ENCODE measurements at places on chromosomes 6 and 20.

GRCh38 chr6:135118134-135118730 is 62.9 kb upstream of the MYB start:
- DNase-seq: no peak

DNA sequence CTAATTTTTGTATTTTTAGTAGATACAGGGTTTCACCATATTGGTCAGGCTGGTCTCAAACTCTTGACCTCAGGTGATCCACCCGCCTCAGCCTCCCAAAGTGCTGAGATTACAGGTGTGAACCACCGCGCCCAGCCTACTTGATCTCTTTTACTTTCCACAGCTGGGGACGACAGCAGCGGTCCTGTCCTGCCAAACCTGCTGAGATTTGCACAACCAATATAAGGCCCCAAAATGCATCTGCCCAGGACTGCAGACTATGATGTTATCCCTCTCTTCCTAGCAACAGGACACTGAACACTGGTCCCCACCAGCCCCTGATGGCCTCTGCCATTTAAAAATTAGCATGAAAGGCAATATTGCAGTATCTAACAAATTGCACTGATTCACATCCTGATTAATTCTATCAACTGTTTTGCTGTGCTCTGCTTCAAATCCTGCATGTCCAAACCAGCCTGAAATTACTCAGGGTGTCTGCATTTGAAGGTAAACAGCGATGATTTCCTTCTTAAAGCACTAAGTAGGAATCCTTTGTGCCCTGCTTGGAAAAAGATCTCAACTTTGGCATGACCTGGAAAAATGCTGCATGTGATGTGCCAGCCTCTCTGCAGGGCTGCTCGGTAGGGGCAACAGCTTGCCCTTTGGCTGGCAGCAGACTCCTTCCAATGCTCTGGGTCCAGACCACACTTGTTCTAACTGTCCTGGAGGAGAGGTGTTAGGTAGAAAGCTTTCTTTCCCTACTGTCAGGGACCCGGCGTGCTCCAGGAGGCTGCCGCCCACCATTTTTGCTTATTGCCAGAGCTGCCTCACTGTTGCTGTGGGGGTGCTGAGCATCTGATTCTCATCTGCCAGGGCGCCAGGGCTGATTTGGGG is 27.4 kb upstream of the PXDC1 start:
- no peak for DNase-seq

GRCh38 chr6:148316308-148316707 is 26.3 kb upstream of the SASH1 start:
- no peak for DNase-seq

DNA sequence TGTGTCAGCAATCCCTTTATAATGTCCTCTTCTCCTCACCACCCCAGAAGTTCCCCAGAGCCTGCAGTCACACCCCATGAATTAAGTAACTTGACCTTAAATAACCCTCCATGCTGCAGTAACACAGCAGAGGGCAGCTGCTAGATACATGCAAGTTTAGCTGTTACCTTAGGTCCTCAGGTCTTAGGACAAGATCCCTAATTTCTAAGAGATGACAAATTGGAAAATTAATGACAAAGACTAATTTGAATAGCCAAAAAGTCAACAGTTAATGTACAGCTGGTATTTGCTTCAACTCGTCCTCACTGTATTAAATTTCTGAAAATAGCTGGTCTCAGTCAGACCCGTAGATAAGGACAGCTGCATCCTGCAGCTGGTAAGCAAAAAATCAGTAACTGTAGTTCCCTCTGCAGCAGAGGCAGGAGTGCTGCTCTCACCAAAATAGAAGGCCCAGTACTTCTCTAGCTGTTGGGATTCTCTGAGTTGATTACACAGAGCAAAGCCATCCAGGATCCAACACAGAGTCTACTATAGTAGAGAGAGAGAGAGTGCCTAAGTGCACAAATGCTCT is 62.4 kb downstream of the TNFRSF21 start:
- DNase-seq: peak; percentile 74

GRCh38 chr6:57222743-57223077 is 603 bp upstream of the RAB23 start:
- DNase-seq: peak; percentile 9

DNA sequence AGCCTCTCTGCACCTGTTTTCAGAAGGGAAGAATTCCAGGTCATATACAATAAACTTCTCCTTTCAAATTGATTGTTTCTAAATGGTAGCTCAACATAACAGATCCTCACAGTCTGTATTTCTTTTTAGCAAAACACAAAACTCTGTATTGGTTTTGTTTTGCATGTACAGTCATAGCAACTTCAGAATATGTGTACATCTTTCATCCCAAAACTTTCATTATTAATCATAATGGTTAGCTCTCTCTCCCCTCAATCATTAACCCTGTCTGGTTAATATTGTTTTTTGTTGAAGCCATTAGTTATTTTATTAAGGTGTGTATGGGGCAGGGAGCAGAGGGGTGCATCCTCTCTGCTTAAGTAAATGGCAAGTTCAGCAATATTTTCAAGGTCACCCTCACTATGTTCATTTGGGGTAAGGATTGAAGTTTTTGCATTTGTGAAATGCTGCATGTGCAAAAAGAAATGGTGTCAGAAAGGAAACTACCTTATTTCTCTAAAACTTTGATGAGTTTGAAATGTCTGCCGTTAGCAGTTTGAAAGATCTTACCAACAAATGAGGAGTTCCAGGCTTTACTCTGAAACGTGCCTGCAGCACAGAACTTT is 136.8 kb upstream of the BTBD3 start:
- DNase-seq: no peak

GRCh38 chr6:74250161-74250818 is 554.3 kb downstream of the CD109 start:
- DNase-seq: no peak

DNA sequence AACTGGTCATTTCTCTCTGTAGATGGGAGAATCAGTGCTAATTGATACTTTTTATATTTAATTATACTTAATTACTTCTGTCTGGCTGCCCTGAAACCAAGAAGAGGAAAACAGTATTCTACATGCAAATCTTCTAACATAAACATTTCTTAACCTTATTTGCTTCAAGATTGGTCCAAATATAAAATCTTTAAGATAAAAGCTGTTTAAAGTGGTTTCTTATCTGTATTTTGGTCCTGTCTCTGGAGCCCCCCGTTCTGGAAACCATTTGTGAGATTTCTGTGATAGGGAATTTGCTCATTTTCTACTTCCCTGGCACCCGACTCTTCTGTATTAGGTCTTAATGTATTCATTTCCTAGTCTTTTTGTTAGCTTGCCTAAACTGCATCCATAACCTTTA is 168.6 kb downstream of the RNF144B start:
- DNase-seq: no peak

- no peak for DNase-seq
Observed at GRCh38 chr20:42775866-42776265, 413.8 kb downstream of the PTPRT start.

DNA sequence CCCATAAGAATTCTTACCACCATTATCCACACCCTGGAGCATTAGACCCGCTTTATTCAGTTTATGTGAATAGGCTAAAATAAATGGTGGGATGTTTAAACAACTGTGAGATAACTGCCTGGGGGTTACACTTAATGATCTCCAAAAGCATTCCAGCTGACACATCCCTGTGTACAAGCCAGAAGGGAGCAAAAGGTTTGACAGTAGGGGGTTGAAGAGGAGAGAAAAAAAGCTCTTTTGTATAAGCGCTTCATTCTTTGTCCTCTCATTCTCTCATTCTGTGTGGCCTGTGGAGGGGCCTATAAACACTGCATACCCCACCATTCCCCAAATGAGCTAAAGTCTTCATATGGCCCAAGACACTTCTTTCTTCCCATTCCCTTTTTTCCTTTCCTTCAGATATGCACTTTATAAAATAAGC is 30.8 kb upstream of the COL21A1 start:
- no peak for DNase-seq

GRCh38 chr6:47009583-47009982 is 32.5 kb downstream of the ADGRF1 start:
- no peak for DNase-seq

- DNase-seq: no peak
Observed at GRCh38 chr6:45619994-45620471, 242.3 kb upstream of the SUPT3H start.

- peak; percentile 80 for DNase-seq
Observed at GRCh38 chr6:53979468-53980067, 131.7 kb upstream of the MLIP start.

DNA sequence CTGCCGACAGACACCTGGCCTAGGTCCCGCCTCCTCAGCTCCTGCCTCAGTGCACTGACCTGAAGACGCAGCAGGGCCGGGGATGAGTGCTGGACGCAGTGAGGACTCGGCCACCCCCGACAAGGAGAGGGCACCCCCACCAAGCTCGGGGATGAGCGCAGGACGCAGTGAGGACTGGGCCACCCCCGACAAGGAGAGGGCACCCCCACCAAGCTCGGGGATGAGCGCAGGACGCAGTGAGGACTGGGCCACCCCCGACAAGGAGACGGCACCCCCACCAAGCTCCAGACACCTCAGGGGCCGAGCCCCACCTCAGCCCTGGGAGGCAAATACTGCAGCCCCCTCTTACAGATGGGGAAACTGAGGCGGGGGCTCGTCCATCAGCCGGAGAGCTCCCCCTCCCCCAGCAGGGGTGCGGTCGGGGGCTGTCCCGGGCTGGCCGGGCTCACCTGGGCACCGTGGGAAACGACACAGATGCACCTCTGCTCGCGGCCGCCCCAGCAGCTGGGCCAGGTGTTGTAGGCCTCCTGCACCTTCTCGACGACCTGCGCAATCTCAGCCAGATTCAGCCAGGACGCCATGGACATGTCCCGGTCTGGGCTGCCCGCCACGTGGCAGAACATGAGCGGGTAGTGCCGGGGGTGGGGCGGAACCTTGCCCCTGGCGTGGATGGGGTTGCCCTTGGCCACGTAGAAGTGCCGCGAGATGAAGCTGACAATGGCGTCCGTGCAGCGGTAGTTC is 7.5 kb downstream of the HELZ2 start:
- no peak for DNase-seq

DNA sequence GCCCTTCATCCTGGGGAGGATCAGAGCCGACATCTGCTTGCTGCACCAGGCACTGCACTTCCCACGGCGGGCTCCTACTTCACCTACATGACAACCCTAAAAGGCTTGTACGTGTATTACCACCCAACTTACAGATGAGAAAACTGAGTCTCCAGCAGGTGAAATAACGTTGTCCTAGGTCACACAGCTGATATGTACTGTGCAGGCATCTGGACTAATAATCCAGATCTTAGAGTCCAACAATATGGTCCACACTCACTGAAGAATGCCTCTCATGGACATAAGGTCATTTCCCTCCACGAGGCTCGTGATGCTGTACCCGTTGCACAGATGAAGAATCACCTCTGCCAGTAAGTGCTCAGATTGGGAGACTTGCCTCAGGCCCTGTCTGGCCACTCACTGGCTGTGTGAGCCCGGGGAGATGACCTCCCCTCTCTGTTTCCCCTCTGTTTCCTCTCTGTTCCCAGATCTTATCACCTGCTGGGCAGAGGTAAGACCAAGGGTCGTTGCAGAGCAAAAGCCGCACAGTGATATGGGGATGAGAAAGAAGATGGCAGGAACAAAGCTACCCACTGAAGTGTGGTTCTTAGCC is 32.1 kb downstream of the TGM2 start:
- no peak for DNase-seq

DNA sequence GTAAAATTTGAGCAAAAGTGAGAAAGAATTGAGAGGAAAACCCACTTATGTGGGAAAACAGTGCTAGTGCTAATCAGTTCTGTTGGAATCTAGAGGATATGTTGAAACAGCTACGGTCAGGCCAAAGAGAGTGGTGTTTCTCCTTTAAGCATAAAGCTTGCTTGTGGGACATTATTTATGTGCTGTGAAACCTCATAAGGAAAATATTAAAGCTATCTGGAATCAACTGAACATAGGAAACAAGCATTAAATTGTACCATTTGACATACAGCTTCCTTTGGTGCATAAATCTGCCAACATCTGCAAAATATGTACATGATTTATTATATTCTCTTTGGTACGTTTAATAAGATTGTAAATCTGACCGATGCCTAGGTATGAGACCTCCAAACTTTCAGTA is 182.5 kb upstream of the PDE10A start:
- DNase-seq: no peak

DNA sequence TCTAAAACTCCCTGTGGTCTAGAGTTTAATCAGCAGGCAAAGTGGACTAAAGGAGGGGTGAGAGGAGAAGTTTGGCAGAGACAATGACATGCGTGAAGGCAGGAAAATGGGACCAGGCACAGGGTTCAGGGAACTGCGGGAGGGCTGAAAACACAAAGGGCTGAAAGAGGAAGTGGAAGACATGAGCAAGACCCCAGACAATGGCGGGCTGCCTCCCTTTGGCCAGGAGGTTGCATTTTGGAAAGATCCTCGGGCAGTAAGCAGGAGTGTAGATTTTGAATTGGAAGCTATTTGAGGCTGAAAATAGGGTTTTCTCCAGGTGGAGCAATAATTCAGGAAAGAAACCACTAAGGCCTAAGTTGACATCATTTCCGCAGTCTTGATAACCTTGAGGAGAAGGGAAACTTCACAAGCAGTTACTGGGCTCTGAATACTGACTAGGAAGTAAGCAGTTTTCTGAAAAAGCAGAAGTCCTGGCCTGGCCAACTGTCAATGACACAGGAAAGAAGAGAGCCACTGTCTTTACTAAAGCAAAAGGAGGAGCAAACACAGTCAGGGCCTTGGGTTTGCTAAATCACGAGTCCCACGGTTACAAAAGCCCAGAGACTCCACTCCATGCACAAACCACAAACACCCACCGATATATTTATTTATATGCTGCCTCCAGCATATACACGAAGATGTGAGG is 3.4 kb downstream of the LY86 start:
- peak; percentile 99 for DNase-seq

- DNase-seq: no peak
Observed at GRCh38 chr6:83062225-83062624, 3.4 kb downstream of the UBE3D start.

- DNase-seq: no peak
Observed at GRCh38 chr6:43328528-43328927, 19.9 kb upstream of the CRIP3 start.

DNA sequence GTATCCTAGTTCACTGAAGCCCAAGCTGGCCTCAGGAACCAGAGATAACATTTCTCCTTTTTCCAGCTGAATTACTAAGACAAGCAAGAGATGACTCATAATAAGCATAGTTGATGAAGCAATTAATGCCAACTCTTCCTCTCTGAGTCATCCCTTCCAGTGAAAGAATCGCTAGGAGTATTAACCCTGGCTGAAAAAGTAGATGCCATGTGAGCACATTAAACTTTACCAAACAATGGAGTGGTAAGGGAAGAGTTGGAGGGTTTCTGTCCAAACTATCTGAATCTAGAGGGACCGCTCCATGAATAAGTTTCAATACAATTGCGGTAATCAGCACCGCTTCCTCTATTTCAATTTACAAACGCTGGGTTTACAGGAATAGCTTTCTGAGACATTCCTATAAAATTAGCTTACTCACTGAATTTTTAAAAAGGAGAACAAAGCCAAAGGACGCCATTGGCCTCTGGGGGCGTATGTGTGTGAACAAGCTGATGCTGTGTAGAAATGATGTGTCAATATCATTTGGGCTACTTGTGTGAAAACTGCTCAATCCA is 48.3 kb downstream of the ATXN1 start:
- peak; percentile 76 for DNase-seq
